ENCODE measurements at places on chromosomes 1 and 21.
A peak's percentile ranks its signal among the peaks of the same experiment; 100 is the strongest.

DNA sequence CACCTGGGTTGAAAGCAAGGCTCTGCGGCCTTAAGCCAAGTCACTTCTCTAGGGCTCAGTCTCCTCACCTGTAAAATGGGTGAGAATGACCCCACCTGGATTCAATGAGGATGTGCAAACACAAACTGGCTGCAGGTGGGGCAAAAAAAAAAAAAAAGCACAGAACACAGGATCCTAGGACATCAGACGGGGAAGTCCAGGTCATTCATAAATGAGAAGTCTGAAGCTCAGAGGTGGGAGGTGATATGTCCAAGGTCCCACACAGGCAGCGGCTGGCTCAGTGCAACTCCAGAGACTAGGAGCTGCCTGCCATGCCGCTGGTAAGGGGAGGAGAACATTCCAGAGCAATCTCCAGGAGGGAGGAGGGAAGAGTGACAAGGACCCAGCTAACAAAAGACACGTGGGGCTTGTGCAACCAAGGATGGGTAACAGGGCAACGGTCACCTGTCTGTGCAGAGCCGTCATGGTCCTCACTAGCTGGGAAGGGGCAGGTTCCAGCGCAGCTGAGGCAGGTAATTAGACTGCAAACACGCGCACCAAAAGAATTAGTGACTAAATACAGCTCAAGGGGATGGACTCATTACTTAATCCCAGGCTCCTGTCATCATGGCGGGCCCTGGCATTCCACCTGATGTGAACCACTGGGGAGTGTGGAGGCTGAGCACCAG lies 19.5 kb downstream of the IFFO2 start:
- DNase-seq = no peak

DNA sequence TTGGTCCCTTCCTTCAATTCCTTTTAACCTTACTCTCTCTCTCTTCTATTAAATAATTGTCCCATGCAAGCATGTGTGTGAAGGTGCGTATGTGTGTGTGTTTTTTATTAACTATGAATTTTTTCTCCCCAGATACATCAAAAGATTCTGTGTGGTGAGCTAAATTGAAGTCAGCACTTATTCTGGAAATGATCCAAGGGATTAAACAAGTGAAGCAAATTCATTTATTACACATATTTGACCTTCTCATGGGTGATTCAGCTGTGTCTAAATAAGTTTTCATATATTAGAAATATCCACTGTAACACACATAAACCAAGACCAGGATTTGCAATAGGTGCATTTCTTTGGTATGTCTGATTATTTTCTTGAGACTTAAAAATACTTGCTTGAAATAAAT lies 24.3 kb downstream of the CHODL start:
- no peak for DNase-seq

- no peak for DNase-seq
Measured at GRCh38 chr21:35520302-35520701, 471.2 kb upstream of the RUNX1 start.

- no peak for DNase-seq
Measured at GRCh38 chr1:212955098-212955497, 4.8 kb downstream of the VASH2 start.

- peak; percentile 43 for DNase-seq
Measured at GRCh38 chr1:89525169-89525855, 683 bp downstream of the LRRC8B start.

- no peak for DNase-seq
Measured at GRCh38 chr1:1374589-1374928, 448 bp downstream of the AURKAIP1 start.

DNA sequence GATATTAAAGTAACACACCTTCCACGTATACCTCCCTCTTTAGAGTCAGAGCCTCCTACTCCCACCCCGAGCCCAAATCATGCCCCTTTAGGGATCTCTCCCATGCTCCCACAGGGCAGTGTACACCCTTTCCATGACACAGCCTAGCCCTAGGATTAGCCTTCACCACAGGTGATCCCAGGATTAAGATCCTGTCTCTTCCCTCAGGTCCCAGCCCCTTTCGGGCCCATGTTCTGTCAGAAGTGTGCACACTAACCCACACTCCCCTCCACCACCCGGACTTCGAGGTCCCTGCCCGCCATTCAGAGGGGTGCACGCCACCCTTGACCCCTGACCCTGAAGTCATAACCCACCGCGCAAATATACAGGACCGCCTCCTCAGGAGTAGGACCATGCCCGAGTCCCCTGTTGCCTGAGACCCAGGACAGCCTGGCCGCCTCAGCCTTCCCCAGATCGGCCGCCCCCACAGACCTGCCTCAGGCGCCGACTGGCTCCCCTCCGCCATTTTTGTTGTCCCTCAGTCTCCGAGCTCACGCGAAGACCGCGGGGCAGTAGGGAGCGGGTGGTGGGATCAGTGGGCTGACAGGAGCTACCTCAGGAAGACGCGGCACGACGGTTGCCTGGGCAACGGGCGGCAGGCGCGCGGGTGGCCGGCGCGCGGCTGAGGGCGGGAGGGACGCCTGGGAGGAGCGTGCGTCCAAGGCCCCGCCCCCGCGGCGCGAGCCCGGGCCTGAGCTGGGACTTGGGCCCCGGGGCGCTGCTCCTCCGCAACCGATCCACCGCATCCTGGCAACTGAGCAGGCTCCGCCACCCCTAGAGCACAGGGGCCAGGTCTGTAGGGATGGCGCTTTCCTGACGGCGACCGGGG lies at the start of gene AGBL4:
Gene AGBL4, minus strand, starts transcription at position 663 of the 868 bp plus-strand sequence.
- DNase-seq = no peak

- no peak for DNase-seq
Measured at GRCh38 chr1:6207075-6207885, 1.4 kb downstream of the RNF207 start.

- DNase-seq = no peak
Measured at GRCh38 chr1:55190109-55190508, 25.1 kb downstream of the USP24 start.

DNA sequence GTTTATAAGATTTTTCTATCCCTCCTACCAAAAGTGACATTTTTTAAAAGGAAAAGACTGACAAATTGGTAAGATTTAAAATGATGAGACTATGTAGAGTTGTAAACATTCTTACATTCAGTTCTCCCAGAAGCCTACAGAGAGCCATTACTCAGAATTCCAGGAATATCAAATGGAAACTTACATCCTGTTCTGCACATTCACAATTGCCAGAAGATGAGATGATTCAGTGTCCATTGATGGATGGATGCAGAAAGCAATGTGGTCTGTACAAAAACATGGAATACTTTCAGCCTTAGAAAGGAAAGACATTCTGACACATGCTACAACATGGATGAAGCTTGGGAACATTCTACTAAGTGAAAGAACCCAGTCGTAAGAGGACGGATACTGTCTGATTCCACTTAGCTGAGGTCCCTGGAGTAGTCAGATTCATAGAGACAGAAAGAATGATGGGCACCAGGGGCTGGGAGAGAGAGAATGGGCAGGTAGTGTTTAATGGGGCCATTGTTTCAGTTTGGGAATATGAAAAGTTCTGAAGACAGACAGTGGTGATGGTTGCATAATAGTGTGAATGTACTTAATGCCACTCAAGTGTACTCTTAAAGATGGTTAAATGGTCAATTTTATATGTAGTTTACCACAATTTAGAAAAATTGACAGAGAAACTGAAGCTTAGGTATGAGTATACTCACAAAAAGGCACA lies 16.6 kb downstream of the MX1 start:
- DNase-seq = no peak

DNA sequence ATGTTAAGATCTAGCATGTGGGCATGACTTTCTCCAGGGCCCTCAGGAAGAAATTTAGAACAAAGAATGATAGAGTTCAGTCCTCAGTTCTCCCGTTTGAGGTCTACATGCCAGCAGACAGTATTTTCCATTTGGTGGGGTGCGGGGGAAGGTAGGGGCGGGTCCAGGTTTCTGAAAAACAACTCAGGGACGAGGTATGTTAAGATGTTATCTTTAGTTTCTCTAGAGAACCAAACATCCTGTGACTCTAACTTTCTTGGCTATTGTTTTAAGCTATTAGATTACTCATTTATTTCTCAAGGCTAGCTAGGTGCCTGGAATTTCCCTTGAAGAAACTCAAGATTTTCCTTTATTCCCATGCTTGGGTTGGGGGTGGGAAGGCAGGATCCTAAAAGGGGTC lies 42.3 kb upstream of the SYT14 start:
- no peak for DNase-seq

- no peak for DNase-seq
Measured at GRCh38 chr1:45334308-45335245, 5.4 kb upstream of the TOE1 start.

GRCh38 chr1:32224285-32224684 lies 2.1 kb downstream of the EIF3I start:
- DNase-seq = no peak

DNA sequence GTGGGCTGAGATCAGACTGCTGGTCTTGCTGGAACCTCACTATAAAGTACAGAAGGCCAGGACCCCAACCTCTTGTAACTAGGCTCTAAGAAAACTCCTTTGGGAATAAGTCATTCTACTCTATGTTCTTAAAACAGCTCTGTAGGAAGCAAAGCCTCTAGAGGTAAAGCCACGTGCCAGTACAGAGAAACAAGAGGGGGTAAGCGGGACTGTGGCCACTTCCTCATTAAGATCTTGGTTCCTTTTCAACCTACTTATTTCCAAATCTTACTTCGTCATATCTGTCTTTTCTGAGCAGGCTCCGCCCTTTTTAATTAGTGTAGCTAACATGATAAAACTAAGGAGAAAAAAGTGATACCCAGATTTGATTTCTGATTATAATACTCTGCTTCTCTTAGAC lies 3.8 kb downstream of the NCSTN start:
- DNase-seq = peak; percentile 61

GRCh38 chr21:46067505-46068201 lies 30.3 kb upstream of the COL6A2 start:
- DNase-seq = no peak

- DNase-seq = no peak
Measured at GRCh38 chr1:169060043-169060722, 46.3 kb upstream of the ATP1B1 start.
